ENCODE measurements at places on chromosomes 2 and 18.

DNA sequence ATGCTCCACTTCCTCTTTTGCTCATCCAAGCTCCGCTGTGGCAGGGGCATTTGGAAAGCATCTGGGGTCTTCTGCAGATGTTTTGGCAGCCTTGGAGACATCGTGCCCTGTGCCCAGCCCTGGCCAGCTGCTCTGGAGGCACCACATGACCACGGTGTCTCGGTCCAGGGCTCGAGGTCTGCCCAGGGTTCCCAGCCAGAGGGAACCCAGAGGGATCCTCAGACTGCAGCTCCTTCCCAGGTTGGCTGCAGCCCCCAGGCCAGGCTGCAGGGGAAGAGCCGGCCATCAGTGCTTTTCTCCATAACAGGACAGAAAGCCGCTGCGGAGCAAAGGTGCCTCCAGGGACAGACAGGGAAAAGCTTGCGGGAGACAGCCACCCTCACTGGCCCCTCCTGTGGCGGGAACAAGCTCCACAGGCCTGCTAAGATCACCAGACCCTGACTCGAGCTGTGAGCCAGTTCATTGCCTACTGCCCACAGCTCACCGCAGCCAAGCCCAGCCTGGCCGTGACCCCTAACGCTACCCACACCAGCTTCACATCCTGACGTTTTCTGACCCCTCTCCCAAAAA, 74.7 kb downstream of the SMAD7 start:
- no peak for DNase-seq

DNA sequence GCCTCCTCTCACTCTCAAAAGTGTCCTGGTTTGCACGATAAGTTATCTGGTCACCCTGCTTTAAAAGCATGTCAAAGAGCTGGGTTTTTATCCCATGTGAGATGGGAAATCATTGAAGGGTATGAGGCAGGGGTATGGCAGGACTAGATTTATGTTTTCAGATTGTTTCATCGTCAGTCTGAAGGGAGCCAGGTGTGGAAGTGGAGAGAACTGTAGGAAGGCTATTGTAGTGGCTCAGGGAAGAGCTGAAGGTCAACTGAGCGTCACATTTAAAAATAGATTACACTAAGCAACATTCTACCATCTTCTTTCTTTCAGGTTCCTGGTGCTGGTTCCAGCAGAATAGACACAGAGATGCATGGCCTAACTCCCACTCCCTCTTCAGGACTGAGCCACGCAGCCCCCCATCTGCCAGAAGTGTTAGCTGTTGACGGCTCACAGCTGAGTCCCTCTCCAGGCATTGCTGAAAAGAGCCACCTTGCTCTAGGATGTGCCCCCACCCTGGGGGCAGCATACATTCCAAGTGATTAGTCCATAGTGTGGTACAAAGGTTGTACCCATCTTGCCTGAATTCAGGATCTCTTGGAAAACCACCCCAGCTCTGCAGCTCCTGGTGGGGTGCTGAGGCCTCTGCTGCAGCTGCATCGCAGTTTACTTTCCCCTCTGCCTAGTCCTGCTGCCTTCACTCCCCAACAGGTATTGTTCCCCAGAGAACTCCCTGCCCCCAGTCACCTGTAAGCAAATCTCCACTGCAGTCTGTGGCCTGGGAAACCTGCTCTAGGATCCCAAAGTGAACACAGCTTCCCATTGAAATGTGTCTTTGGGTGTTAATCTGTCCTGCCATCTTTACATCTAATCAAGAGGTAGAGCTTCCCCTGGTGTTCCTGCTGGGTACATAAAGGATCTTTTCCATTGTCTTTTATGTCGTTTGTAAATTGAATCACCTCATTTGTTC, 79.5 kb upstream of the KLF7 start:
- DNase-seq, result no peak

DNA sequence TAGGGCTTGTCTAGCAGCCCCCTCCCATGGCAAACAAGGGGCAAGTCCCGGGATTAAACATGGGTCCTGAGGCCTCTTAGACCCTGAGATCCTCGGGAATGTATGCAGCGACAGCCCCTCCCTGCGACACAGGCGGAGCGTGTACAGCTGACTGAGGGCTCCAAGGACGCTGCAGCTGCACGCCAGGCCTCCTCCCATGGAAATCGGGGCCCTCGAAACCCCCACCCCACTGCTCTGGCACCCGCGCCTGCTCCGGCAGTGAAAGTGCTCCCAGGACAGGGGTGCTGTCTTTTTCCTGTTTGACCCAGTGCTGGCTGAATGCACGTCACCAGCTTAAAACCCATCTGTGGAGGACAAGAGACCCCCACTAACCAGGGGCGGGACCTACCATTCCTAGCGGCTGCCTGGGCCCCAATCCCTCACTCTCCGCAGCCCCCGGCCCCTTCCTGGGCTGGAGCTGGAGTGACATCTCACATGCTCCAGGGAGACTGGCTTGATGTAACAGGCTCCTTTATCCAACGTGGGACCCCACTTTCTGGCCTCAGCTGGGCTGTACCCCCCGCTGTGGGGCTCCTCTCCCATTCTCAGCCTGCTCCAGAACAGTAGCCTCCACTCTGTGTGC, 247.7 kb downstream of the TWIST2 start:
- DNase-seq, result no peak

GRCh38 chr2:61994531-61994930, 89.1 kb downstream of the COMMD1 start:
- no peak for DNase-seq

DNA sequence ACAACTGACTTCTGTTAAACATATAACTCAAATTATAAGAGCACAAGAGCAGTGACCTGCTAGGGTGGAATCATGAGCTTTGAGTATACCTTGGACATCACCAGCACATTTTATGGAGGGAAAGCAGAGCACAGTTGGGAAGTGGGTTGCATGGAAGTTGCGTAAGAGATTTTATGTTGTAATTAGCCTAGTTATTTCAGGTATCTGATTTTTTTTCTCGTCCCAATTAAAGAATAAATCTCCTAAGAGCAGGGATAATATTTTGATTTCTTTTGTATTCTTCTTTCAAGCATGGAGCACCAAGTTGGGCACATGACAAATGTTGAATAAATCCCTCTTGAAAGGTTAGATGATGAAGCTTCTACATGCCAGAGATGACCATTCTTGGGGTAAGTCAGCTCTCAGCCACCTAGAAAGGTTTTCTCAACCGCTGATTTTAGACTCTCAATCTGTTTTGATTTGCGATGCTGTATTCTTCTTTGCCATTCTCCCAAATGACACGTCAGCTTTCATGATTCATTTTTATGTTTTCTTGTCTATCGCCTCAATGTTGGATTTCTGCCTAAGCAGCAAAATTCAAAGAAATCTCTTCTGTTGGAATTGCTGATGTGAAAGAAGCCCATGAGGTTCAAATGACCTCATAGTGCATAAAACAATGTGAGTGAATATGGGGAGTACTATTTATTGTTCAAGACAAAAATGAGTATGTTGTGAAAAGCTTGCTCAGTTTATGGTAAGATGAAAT, 15.3 kb upstream of the FN1 start:
- no peak for DNase-seq

GRCh38 chr2:289362-290089, 1.6 kb upstream of the ALKAL2 start:
- DNase-seq, result no peak

- no peak for DNase-seq
These were observed 204.6 kb downstream of the RAB3GAP1 start for GRCh38 chr2:135256531-135257260.

GRCh38 chr18:435940-436339, 64.6 kb downstream of the COLEC12 start:
- no peak for DNase-seq

- DNase-seq, result no peak
These were observed 121.8 kb upstream of the HNMT start for GRCh38 chr2:137842430-137842829.

DNA sequence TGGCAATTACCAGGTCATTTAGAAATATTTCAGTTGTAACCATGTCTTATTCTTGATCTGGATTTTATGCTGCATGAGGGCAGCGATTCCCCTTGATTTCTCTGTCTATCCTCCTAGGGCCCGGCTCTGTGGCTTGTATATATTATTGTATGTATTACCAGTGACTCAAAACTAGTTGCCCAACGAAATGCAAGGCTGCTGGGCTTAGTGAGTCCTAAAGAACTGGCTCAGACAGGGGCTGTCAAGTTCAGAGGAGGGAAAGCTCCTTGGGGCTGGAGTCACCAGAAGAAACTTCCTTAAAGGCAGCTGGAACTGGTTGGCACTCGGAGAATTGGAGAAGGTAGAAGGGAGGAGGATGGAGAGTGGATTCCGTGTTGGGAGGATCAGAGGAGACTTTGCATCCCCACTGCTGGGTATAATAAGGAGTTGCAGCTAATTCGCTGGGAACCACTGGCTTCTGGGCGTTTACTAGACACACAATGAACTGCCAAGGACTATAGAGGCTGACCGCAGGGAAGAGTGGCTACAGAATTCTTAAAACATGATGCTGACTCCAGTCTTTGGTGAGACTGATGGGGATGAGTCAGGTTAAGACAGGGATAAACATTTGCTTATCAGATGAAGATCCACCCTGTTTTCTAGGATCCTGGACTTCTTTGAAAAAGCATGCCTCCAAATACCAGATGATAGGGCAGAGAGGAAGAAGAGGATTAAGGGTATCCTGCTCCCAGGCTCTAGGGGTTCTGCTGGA, 104.3 kb downstream of the PRKCE start:
- no peak for DNase-seq

- DNase-seq, result no peak
These were observed 243.9 kb upstream of the ID2 start for GRCh38 chr2:8437949-8438400.

DNA sequence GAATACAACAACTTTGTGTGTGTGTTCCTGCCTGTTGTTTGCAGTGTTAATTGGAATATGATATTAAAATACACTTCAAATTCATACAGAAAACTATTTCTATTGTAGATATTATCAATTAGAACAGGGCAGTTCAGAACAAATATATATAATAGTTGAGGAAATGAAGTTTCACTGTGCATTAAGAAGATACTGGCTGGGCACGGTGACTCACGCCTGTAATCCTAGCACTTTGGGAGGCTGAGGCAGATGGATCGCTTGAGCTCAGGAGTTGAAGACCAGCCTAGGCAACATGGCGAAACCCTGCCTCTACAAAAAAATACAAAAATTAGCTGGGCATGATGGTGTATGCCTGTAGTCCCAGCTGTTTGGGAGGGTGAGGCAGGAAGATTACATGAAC, 79.3 kb downstream of the ASAP2 start:
- DNase-seq, result no peak
